ENCODE measurements at places on chromosomes 6 and 20.

DNA sequence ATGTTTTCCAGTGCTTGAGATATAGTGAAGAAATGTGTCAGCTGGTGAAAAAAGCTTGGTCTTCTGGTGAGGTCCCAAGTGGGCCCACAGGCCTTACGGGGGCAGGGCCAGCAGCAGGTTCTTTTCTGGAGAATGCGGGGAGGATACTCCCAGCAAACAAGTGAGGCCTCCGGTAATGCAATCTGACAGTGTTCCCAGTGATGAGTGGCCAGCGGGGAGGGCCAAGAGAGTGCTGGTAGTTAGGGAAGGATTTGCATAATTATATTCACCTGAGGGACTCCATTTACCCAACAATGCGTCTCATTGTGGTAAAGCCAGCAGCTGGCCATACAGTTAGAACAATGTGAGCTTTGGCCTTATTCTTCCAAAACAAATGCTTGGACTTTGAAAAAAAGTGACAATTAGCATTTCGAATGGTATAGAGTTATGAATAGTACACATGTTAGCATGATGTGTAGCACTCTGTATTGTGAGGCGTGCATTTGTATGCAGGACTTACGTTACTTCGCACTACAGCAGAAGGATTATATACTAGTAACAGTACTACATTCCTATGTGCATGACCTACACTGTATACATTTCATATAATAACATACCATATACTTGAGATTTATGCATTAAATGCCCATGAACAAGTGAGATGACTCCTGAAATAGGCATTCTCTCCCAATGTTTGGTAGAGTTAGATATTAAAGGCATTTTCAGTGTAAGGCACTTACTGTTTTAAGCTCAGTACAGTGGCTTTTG is 69.8 kb downstream of the MYB start:
- no peak for DNase-seq

GRCh38 chr6:163738304-163738703 is 323.8 kb downstream of the QKI start:
- no peak for DNase-seq

DNA sequence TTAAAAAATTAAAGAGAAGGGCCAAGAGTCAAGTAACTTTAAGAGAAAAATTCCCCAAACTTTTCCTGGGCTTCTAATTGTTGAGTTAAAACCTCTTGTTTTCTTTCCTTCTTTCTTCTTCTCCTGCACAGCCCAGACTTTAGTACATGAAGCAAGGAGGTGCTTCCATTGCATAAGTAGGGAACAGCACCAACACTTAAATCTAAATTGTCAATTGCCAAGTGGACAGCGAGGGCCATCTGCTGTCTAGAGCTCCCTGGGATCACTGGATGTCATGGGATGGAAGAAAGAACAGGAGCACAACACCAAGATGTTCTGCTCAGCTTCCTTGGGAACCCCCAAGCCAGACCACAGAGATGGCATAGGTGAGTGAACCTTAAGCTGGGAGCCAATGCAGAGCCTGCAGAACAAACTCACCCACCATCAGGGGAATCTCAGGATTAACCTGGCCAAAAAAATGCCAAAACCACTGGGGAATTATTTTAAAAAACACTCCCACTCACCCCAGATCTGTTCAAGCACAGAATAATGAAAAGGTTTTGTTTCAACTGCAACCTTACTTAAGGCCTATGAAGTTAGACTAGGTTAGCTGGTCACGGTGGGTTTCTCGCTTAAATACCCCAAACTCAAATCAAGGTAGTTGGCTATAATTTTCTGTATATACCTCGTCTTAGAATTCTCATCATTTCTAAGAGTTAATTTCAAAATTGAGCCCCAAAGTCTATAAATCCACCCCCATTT is 67.8 kb downstream of the TNFRSF21 start:
- no peak for DNase-seq

- no peak for DNase-seq
Measured at GRCh38 chr6:125486881-125487280, 185.1 kb upstream of the HDDC2 start.

GRCh38 chr20:34708621-34709043 is 4.5 kb downstream of the TP53INP2 start:
- no peak for DNase-seq

GRCh38 chr6:7512320-7512719 is 29.2 kb upstream of the DSP start:
- DNase-seq: no peak

- DNase-seq: no peak
Measured at GRCh38 chr6:109373331-109373730, 8.9 kb downstream of the CD164 start.

- DNase-seq: no peak
Measured at GRCh38 chr6:13831615-13832014, 17.3 kb upstream of the MCUR1 start.

Measured in activated naive CD4-positive, alpha-beta T cell treated with anti-CD3 and anti-CD28 coated beads, Interleukin-2, amount 50 U/mL, for 72 hours (primary cell).